Lung (tissue), 17 donors: ENCODE measurements at places on chromosomes 1 and 21. TPM values are rescaled to one million over a fixed set of nuclear protein-coding genes. Genes with fewer than 3 reads are reported as not detected.
A peak's percentile ranks its signal among the peaks of the same experiment; 100 is the strongest.

The KCNK1 gene
- total RNA-seq, result 12.1 TPM

The RHD gene
- 2.2 TPM for total RNA-seq

The SSBP3 gene
- 35.4 TPM for total RNA-seq

The CORT gene
- 0.40 TPM for total RNA-seq

The KRTAP12-2 gene
- not detected for total RNA-seq

The C1orf115 gene
- total RNA-seq, result 18.2 TPM

The NBPF20 gene
- 2.1 TPM for total RNA-seq

The EGLN1 gene
- 19.3 TPM for total RNA-seq

GRCh38 chr1:22286491-22286890, 143.6 kb upstream of the WNT4 start:
- no peak overlapping the region for H3K27ac ChIP-seq
- H3K36me3 ChIP-seq, result no peaks in the 10 kb centered on the region
- no peak for DNase-seq
- H3K4me3 ChIP-seq, result no peak overlapping the region

DNA sequence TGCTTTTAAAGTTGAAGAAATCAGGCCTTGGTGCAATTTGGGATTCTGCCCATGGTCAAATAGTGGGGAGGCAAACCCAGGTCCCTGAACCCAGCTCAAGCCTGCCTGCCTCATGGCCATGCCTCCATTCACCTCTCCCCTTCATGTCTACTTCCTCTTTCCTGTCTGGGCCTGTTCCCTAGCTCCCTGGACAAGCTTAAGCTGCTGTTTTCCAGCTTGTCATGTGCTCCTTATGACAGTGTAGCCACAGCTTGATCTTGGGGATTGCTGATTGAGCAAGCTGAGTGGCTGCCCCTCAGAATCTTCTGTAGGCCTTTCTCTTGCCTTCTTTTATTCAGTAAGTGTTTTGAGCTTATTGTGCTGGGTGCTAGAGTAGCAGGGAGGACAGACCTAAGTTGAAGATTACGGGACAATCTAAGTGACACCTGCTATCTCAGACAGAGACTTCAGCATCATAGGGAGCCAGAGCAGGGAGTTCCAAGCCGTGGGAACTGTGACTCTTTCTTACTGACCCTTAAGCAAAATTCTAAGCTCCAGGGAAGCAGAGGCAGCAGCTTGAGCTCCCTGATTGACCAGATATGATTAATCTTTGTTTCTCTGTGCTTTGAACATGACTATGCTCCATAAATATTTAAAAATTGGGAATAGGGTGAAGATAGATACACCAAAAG, 520 bp upstream of the MR1 start:
- H3K4me3 ChIP-seq, result no peak overlapping the region
- no peaks in the 10 kb centered on the region for H3K27me3 ChIP-seq
- no peaks in the 10 kb centered on the region for H3K36me3 ChIP-seq
- H3K4me1 ChIP-seq, result peaks cover 3% of the 10 kb centered on the region

DNA sequence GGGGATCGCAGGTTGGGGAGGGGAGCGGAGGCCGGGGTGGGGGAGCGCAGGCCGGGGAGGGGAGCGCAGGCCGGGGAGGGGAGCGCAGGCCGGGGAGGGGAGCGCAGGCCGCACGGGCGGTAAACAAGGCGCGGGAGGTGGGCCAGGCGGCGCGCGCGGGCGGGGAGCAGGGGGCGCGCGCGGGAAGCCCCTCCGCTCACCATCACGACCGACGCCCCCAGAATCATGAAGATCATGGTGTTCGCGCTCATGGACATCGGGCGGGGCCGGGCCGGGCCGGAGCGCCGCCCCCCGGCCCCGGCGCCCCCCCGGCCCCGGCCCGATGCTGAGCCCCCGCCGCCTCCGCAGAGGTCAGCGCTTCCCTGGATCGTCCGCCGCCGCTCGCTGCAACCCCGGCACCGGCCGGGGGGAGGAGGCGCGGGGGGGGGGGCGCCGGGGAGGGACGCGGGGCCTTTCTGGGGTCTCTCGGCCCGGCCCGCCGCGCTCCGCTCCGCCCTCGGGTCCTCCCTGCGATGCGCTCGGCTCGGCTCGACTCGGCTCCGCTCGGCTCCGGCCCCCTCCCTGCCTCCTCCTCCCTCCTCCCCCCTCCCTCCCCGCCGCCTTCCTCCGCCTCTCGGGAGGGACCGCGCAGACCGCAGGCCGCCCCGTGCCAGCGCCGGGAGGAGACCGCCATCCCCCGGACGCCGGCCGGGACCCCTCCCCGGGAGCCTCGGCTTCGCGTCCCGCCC, at the start of gene TMEM240:
Gene TMEM240 (minus strand): TSS at position 535 of the 728 bp plus-strand sequence. CDS start 278 bp downstream, at position 257.
- H3K27ac ChIP-seq, result peak within 1 kb of the TSS; percentile 2
- H3K36me3 ChIP-seq, result peaks cover 5% of the 10 kb centered on the region
- peaks cover 10% of the 10 kb centered on the region for H3K4me1 ChIP-seq
- H3K27me3 ChIP-seq, result no peaks in the 10 kb centered on the region
- H3K4me3 ChIP-seq, result peak within 1 kb of the TSS; percentile 20
- peak; percentile 89 for DNase-seq

DNA sequence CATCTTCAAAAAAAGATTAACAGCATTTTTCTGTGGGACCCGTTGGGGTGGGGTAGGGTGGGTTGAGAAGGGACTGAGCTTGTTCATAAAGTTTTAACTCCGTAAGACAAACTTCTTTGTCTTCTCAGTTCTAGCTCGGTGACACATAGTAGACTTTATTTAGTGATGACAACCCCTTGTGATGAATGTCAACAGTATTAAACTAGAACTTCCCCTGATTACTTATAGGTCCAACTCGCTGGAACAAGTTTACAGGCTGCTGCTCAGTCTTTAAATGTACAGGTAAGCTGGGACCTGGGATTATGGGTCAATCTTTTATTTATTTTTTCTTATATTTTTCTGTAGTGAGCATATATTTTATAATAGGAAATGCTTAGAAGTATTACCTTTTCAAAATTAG, 148.4 kb downstream of the CD247 start:
- DNase-seq, result no peak
- H3K36me3 ChIP-seq, result peaks cover 2% of the 10 kb centered on the region
- no peaks in the 10 kb centered on the region for H3K27me3 ChIP-seq

GRCh38 chr1:246210756-246211155, 296.3 kb downstream of the SMYD3 start:
- H3K27me3 ChIP-seq, result no peaks in the 10 kb centered on the region
- no peak overlapping the region for H3K27ac ChIP-seq
- no peak for DNase-seq
- no peaks in the 10 kb centered on the region for H3K4me1 ChIP-seq

DNA sequence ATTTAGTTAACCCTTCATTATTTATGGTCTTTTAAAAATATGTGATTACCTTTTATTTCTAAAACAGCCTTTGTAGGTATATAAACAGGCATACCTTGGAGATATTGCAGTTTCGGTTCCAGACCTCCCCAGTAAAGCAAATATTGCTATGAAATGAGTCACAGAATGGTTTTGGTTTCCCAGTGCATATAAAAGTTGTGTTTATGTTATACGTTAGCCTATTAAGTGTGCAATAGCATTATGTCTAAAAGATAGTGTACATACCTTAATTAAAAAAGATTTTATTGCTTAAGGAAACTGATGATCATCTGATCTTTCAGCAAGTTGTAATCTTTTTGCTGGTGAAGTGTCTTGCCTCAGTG, 44.1 kb downstream of the XCL2 start:
- H3K27me3 ChIP-seq, result no peaks in the 10 kb centered on the region
- no peak for DNase-seq
- peaks cover 24% of the 10 kb centered on the region for H3K4me1 ChIP-seq

DNA sequence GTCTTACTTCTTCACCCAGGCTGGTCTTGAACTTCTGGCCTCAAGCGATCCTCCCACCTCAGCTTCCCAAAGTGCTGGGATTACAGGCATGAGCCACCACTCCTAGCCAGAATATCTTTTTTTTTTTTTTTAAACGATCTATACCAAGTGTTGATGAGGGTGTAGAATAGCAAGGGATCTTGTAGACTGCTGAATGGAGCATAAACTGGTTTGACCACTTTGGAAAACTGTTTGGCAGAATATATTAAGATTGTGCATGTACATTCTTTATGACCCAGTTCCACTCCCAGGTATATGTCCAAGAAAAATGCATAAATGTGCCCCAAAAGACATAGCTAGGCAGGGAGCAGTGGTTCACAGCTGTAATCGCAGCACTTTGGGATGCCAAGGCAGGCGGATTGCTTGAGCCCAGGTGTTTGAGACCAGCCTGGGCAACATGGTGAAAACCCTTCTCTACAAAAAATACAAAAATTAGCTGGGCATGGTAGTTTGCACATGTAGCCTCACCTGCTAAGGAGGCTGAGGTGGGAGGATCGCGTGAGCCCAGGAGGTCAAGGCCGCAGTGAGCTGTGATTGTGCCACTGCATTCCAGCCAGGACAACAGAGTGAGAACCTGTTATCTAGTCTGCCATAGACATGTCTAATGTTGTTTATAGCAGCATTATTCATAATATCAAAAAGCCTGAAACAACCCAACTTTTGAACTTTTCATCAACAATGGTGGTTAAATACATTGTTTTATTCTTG, 184.0 kb downstream of the VPS13D start:
- H3K36me3 ChIP-seq, result peaks cover 24% of the 10 kb centered on the region
- DNase-seq, result no peak
- H3K27ac ChIP-seq, result no peak overlapping the region
- H3K27me3 ChIP-seq, result no peaks in the 10 kb centered on the region
- peaks cover 3% of the 10 kb centered on the region for H3K4me1 ChIP-seq

DNA sequence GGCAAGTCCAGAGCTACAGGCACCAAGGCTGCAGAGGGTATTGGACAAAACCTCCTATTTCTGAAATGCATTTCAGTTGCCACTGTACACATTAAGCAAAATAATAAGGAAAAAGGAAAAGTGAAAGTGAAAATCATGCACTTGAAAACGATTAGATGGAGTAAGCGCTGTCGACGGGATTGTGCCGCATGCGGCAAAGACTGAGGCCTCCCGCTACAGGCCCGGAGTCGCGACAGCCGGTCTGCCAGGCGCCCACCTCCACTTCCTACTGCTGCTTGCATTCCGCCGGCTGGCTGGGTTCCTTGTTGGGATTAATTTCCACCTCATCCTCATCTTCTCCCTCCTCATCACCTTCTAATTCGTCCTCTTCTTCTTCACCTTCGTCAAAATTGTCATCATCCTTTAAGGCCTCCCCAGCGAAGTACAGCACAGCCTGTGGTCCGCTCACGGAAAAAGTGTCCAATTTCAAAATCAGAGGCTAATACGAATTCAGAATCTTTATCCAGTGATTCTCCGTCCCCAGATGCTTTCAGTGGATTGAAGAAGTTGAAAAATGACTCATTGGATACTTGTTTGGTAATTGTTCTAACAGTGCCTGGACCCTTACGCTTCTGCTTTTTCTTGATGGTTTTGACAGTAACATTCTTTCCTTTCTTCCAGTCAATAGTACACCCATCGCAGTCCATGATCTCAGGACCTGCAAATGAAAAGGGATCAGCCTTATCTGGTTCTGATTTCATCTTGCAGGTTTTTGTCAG, 38.0 kb downstream of the CD58 start:
- no peak for DNase-seq
- no peaks in the 10 kb centered on the region for H3K4me1 ChIP-seq
- H3K4me3 ChIP-seq, result no peak overlapping the region
- H3K36me3 ChIP-seq, result no peaks in the 10 kb centered on the region
- H3K27me3 ChIP-seq, result no peaks in the 10 kb centered on the region

DNA sequence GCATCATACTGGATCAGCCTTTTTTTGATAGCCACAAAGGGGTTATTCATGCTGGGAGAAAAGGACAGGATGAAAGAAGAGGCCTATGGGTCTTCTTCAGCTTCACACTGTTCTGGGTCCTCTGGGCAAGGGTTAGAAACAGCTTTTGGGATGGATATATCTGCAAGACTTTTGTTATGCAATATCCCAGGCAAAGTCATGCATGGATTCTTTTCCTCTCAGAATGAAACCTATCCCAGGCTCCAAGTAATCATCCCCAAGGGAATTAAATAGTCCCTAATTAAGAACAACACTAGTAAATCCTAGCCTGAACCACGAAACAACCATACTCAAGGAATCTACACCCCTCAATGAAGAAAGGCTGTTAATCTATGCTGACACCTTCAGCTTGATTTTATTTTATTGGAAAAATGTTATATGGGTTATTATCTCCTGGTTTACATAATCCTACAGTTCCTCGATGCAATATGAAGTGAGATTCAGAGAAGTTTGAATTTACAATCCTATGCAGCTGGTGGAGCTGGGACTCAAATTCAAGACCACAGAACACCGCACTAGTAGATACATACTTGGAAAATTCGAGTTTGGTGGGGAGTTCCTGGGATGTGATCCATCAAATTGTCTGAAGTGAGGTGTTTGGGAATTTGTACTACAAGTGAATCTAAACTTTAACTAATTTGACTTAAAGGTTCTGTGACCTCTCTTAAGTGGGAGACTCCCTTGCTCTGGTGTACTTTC, 338.6 kb downstream of the TBX15 start:
- no peaks in the 10 kb centered on the region for H3K36me3 ChIP-seq
- H3K4me1 ChIP-seq, result no peaks in the 10 kb centered on the region
- H3K27ac ChIP-seq, result no peak overlapping the region
- no peak for DNase-seq
- no peaks in the 10 kb centered on the region for H3K27me3 ChIP-seq
- H3K4me3 ChIP-seq, result no peak overlapping the region

DNA sequence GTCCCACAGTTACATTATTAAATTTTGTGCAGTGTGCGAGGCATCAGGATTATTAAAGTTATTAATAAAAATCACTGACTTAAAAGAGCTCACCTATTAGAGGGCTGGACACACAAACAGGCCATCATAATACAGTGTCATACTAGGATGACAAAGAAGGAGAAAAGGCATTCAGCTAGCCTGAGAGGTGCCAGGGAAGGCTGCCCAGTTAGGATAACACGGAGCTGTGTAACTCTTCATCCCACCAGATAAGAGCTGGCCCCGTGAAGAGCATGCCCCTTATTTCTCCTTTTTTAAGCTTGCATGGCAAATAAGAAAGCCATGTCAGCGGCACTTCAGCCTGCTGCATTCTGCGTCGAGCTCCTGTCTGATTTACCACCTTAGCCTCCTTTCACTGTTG, 109.5 kb downstream of the KCNK1 start:
- no peak overlapping the region for H3K4me3 ChIP-seq
- no peak overlapping the region for H3K27ac ChIP-seq
- no peaks in the 10 kb centered on the region for H3K36me3 ChIP-seq
- H3K27me3 ChIP-seq, result no peaks in the 10 kb centered on the region
- no peak for DNase-seq

GRCh38 chr1:180815188-180815587, 97.5 kb upstream of the KIAA1614 start:
- H3K4me3 ChIP-seq, result no peak overlapping the region
- no peak for DNase-seq

DNA sequence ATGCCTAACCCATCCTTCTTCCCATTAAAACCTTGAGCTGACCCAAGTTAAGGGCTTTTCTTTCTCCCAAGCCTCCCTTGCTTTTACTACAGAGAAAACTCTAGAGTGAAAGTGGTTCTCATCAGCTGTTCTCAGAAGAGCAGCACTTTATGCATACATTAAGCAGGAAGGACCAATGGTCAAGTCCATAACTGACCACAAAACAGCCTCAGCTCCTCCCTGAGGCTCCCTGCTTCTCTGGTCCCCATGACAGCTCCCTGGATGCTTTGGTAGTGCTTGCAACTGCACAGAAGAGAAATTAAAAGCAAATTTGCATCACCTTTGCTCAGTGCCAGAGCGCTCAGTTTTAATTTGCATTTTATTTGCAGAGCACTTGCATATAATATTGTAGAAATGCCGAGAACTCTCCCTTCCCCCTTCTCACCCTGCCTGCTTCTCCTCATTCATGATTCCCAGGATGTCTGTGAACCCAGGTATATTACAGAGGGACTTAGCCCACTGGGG, 56.1 kb downstream of the LMX1A start:
- no peaks in the 10 kb centered on the region for H3K4me1 ChIP-seq
- H3K27ac ChIP-seq, result no peak overlapping the region
- H3K4me3 ChIP-seq, result no peak overlapping the region
- H3K27me3 ChIP-seq, result no peaks in the 10 kb centered on the region

GRCh38 chr1:37403166-37403565, 71.2 kb upstream of the ZC3H12A start:
- no peaks in the 10 kb centered on the region for H3K4me1 ChIP-seq
- H3K36me3 ChIP-seq, result no peaks in the 10 kb centered on the region
- H3K27ac ChIP-seq, result no peak overlapping the region
- no peaks in the 10 kb centered on the region for H3K27me3 ChIP-seq
